ENCODE measurements at places on chromosomes 16 and 17.

DNA sequence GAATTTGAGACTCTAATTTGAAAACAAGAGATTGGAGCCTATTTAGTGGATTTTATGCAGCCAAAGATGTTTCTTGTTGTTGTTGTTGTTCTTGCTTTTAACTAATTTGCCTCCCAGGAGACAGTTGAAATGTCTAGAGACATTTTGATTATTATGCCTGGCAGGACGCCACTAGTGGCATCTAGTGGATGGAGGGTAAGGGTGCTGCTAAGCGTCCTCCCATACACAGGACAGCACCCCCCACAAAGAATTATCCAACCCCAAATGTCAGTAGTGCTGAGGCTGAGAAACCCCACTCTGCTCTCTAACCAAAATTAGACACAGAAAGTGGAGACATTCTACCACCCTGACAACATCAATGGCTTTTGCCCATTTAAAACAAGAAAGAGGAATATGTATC lies 15.4 kb upstream of the HSBP1 start:
- DNase-seq = no peak

DNA sequence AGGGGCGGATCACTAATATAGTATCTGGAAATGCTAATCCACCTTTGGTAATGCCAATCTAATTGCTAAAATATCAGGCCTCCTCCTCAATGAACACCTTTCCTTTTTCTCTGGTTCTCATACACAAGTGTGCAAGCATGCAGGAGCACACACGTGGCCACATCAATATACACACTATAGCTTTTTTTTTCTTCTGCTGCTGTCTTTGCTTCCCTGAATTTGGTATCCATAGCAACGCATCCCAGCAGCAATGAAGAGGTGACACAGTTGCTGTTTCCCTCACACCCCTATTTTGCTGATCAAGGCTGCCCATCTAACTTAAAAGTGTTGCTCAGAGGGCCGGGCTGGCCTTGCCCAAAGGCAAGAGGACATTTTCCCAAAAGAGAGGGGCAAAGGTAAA lies 15.4 kb downstream of the NOG start:
- DNase-seq = no peak

- no peak for DNase-seq
These were observed 37.1 kb downstream of the LCMT1 start for GRCh38 chr16:25148568-25149215.

- DNase-seq = no peak
These were observed 1.4 kb downstream of the WWP2 start for GRCh38 chr16:69763599-69763942.

DNA sequence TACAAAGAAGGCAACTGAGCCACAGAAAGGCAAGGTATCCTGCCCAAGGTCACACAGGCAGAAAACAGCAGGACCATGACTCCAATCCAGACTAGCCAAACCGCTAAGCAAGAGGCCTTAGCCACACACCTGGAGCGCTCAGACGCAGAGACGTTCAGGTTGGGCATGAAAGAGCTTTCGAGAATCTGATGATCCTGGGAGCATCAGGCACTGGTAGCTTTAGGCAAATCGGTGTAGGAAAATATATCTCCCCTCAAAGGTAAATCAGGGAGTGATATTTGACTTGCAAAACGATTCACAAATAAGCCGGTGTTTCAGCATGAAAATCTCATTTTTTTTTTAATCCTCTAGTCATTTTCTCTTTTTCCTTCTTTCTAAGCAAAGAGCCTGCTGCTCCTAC lies 279.0 kb downstream of the MRTFB start:
- no peak for DNase-seq

GRCh38 chr16:25693631-25694030 lies 1.9 kb downstream of the HS3ST4 start:
- no peak for DNase-seq

DNA sequence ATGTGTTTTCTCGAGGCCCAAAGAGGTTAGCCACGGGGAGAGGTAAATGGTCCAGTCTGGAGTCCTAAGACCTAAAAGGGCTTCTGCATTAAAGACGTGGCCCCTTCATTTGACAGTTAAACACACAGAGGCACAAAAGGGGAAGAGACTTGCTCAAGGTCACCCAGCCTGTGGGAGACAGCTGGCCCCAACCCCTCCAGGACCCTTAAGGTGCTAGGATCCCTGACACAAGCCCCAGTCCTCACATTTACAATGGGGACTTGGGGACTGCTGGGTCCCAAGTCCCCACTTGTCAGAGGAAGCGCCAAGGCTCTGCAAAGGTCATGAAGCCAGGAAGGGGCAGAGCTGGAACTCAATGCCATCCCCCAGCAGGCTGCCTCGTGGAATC lies 1.7 kb downstream of the ABAT start:
- DNase-seq = no peak

- no peak for DNase-seq
These were observed 43.2 kb downstream of the CLEC16A start for GRCh38 chr16:10987361-10988163.

DNA sequence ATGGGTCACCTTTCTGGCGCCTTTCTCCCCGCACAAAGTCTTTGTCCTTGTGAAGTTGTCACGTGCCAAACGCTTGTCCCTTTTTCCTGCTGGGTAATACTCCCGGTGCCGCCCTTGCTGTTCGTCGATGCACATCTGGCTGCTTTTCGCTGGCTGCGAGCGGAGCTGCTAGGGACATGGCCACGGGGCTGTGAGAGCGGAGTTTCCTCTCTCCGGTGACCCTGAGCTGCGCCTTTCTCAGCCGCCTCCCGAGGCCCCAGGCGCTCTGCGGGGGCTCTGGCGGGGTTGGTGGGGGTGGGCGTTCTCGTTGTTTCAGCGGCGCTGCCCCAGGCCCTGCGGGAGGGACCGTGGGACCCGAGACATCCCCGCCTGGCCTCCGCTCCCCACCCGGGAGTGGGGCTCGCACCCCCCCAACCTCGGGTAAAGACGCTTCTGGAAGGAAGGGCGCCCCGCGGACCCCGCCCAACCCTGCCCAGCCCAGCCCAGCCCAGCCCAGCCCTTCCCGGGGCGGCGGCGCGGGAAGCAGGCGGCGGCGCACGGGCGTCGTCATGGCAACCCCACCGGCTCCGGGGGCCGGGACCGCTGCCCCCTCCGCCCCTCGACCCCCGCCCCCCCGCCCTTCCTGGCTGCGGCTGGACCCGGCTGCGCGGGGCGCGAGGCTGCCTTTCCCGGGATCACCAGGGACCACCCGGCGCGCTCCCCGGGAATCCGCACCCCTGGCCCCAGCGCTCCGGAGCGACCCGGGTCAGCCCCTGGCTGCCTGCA lies 12.3 kb downstream of the CHMP6 start:
- peak; percentile 44 for DNase-seq

DNA sequence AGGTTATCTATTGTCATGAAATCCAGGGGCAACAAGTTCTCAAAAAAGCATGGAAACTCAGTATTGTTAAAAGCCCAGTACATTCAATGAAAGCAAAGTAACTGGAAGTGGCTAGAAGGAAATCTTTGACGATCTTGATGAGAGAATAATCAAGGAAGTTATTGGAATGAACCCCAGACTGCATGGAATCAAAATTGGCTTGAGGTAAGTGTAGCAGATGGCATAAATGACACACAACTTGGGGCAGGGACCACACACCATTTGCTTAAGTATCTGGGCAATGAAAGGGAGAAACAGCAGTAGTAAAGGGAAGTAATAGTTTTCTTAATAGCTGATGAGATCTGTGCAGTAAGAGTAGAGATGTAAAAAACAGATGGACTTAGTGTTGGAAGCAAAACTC lies 238.0 kb downstream of the HS3ST3A1 start:
- DNase-seq = no peak

GRCh38 chr16:73057291-73058210 lies 9.6 kb upstream of the ZFHX3 start:
- DNase-seq = peak; percentile 88

DNA sequence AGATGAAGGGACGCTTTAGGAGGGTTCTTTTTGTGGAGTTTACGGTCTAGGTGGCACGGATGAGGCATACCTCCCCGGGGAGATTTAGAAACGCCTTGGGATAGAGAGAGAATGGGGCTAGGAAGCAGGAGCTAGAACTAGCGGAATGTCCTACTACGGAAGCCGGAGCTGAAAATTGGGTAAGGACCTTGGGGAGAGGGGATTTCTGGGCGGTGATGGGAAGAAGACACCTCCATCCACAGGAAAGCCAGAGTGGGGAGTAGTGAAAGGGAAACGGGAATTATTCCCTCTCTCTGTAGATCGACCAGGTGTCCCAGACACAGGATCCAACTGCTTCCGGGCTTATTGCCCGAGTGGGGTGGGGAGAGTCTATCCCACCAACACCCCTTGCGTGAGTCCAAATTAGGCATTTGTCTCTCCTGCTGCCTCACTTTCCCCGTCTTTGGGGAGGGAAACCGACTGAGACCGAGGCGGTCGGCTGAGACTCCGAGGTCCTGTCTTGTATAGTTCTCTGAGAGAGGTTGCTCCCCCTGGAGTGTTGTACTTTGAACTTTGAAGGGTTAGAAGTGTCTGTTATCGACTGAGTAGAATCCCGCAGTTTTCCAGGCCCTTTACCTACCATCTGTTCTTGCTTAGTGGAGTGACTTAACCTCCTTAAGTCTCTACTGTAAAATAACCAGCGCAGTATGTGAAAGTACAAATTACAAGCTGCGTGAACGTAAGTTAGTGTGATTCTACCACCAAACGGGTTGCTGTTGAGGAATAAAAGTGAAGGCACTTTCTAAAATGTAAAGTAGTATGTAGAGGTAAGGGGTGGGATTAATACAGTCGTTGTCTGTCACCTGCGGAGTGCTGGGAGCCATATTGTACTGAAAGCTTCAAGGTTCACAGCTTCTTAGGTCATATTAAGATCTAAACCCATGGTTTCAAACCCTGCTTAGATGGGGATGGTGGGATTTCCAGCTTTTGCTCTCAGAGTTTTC lies 1.0 kb downstream of the RSPRY1 start:
- DNase-seq = peak; percentile 69

DNA sequence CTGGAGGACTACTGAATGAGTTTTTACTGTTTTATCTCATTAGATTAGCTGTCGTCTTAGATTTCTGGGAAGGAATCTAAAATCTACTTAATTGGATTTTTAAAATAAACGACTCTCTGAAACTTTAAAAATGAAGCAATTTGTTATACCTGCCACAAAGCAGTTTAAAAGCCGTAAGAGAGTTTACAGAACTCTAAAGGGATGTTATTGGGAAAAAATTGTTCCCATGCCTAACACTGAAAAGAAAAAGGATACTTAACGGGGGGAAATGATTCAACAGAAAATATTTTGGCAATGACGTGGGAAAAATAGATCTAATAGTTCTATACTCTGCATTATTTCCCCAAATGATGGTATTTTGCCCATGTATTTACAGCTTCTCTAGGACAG lies 27.0 kb downstream of the ARHGAP17 start:
- DNase-seq = no peak

- DNase-seq = no peak
These were observed 55.0 kb downstream of the STH start for GRCh38 chr17:46053911-46054534.

- DNase-seq = no peak
These were observed 254.3 kb upstream of the SALL1 start for GRCh38 chr16:51405361-51405760.

- DNase-seq = no peak
These were observed 2.5 kb upstream of the CORO6 start for GRCh38 chr17:29625037-29625750.

DNA sequence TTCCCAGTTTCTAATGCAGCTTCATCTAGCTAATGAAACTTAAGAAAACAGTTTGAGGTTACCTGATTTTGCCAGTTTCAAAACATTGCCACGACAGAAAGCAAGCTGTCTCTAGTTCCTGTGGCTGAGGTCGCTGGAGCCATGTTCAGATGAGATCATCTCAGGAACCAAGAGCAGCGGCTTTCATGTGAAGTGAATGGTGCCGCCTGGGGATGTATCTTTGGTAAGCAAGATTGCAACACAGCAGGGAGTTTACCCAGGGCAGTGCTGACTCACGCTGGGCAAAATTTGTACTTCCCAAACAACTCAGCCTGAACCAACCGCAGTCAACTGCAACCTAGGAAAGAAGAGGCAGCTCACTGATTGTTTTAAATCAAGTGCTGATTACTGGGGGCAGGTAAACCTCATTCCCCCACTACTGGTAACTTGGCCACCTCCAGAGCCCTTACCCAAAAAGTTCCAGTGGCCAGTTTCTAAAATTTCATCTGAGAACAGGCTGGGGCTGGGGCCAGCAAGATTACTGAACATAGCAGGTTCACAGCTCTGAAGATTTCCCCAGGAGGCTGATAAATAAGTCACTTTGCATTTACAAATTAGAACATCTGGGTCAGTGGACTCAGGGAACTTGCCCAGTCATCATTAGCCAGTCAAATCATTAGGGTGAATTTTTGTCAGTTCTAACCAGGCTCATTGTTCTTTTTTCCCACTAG lies at the start of gene RFFL:
TSS of gene RFFL (minus strand) at position 194 of the 710 bp plus-strand sequence. CDS start 37,154 bp downstream, outside the sequence.
- peak; percentile 48 for DNase-seq

- DNase-seq = peak; percentile 69
These were observed 41.0 kb upstream of the SREBF1 start for GRCh38 chr17:17877529-17878358.

DNA sequence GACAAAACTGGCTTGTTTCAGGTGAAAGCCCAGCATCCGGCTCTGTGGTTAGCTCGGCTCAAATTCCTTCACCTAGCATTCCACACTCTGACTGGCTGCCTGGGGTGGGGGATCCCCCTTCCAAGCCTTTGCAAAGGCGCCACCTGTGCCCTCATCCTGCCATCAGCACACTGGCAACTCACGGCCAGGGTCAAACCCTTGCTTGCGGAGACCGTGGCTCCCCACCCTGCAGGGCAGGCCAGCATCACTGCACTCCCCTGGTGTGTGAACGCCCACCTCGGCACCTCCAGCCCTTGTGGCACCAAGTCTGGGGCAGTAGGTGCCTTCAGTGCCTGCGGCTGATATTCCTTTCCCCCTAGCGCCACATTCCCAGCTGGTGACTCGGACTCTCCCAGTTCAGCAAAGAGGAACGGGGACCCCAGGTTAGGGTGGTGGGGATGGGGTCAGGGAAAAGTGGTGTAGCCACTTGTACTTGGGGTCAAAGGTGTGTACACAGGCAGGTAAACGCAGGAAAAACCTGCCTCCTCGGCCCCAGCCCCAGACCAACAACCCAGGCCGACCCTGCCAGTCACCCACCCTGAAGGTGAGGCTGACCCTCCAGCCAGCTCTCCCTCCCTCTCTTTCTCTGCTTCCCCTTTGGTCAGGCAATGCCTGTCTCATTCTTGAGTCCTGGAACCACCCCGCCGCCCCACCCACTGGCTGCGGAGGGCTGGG lies 1.1 kb downstream of the FLII start:
- DNase-seq = no peak

DNA sequence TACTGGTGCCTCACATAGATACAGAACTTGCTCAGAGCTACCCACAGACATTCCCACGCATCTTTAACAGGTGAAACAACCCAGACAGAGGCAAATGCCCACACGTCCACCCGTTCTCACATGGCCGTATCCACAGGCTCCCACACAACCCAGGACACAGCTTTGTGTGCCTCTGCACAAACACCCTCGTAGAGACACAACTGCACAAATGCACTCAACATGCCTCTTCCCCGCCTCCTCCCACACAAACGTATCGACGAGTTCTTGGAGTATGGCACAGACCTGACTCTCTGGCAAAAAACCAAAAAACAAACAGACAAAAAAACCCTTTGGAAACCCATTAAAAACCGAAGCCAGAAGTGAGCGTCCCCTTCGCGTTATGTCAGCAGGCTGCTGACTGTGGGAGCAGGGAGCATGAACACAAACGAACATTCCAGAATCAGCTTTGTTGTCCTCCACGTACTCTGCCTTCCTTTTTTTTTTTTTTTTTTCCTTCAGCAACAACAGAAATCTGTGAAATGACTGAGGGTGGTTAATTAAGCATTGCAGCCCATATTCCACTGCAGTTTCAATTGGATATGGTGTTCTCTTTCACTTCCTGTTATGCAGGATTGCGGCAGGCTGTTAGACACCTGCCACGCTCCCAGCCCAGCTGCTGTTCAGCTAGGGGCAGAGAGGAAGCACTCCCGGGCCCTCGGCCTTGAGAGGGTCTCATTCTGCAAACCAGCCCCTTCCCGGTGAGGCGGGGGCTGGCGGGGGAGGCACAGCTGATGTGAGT lies 313.7 kb downstream of the MAF start:
- peak; percentile 66 for DNase-seq

Data from right kidney (tissue), 9 donors.